ENCODE measurements at places on chromosomes 1 and 21.
A peak's percentile ranks its signal among the peaks of the same experiment; 100 is the strongest.

GRCh38 chr1:38291906-38292521 lies 245.4 kb upstream of the POU3F1 start:
- DNase-seq, result no peak

GRCh38 chr1:167440776-167441175 lies 77.6 kb downstream of the CD247 start:
- no peak for DNase-seq

- DNase-seq, result peak; percentile 42
Measured at GRCh38 chr1:210448297-210448892, 119.7 kb downstream of the HHAT start.

DNA sequence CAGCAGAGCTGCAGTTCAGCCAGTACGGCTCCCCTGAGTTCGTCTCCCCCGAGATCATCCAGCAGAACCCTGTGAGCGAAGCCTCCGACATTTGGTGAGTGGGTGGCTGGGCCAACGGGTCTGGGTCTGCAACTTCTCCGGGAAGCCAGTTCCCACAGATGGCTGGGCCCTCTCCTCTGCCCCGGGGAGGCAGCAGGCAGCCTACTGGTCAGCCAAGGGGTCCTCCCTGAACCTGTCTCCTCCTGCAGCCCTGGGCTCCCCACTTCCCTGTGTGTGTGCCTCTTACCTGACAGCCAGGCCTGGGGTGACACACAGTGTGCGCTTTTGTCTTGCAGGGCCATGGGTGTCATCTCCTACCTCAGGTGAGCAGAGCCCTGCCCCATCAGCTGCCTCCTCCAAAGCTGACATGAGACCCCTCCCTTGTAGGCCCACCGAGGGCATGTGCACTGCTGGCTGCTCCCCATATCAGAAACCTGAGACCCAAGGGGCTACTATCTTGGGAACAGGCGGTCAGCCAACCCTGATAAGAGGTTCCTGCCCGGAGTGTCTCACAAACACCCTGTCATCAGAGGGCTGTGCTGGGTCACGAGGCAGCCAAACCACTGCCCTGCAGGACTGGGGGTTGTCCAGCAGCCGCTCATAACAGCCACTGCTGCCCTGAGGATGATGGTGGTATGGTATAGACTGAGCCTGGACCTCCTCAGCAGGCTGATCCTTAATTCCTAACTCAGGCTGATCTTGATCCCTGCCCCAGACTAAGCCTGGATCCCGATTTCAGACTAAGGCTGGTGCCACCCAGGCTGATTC lies 37.6 kb downstream of the TRIM11 start:
- no peak for DNase-seq

- DNase-seq, result no peak
Measured at GRCh38 chr1:161235957-161236775, 1.8 kb downstream of the NR1I3 start.

DNA sequence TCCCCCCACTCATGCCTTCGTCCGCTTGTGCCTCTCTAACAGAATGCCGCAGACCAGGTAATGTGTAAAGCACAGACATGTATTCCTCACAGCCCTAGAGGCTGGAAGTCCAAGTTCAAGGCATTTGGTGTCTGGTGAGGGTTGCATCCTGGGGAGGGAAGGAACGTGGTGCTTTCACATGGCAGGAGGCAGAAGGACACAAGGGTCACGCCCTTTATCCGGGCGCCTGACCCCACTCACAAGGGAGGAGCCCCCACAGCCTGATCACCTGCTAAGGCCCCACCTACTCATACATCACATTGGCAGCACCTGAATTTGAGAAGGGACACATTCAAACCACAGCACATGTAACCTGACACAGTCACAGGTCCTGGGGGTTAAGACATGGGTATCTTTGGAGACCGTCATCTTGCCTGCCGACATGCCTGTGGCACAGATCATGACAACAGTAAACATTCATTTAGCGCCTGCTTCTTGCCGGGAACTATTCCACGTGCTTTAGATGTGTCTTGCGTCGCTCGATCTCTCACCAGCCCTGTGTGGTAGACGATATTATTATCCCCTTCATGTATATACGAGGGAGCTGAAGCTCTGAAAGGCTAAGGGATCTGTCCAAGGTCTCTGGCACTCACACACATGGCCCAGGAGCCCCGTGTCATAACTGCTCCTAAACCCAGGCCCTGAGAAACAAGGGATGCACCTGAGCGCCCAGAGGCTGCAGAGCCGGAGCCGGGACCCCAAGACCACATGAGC lies 235.6 kb downstream of the NPHP4 start:
- no peak for DNase-seq

DNA sequence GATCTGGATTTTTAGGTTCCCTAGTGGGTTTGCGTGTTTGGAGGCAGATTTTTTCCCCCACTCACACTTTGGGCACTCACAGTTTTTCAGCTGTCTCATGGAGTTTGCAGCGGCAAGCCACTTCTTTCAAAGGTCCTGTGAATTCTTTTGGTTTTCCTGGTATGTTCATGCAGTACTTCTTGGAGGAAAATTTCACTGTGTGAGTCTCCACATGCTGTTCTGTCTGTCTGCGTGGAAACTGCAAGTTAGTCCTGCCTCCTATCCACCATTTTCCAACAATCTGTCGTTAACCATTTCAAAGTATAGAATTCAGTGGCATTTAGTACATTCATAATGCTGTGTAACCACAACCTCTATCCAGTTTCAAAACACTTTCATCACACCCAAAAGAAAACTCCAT lies 793 bp upstream of the FMO1 start:
- DNase-seq, result no peak

DNA sequence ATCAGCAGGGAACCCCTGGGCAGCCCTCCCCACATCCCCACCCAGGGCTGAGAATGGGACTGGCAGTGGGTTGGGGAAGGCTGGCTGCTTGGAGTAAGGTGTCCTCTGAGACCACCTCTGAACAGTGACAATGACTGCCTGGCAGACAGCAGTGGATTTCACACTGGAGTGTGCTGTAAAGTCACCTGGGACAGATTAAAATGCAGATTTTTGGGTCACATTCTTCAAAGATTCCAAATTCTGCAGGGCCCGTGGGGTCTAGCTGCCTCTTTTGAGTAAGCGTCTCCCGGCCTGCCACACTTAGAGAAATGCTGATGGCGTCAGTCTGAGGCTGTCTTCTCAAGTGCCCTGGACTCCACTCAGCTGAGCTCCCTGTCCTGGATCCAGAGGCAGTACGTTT lies 164.5 kb downstream of the GRIK3 start:
- DNase-seq, result no peak

GRCh38 chr1:202154766-202155477 lies 5.5 kb downstream of the PTPN7 start:
- no peak for DNase-seq

DNA sequence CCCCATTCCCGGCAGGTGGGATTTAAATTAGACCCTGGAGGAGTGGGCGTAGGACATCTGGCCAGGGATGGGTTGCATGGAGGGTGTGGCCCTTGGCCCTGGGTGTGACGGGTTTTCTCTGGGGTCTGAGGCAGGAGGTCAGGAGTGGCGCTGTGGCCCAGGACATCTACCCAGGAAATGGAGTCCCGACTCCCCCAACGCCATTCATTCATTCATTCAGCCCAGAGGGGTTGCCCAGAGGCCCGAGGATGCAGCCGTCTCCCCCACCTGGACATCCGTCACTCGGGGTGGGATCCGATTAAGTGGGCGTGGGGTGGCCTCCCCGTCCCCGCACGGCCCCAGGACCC lies 663 bp downstream of the ATP13A2 start:
- no peak for DNase-seq

DNA sequence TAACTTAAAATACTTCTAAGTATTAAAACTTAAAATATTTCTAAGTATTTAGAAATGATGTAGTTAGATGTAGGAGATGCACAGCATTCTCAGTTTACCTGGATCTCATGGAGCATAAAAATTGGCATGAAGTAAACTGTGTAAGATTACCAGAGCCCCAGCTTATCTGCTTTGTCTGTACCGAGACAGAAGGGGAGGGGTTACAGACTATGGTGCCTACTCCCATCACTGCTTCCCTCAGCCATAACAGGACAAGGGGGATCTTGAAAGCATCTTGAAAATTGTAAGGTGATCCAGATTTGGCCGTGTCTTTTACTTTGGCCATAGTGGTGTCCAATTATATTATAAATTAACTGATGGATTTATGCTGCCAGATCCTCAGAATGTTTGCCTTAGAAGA lies 18.8 kb downstream of the NRDC start:
- no peak for DNase-seq

DNA sequence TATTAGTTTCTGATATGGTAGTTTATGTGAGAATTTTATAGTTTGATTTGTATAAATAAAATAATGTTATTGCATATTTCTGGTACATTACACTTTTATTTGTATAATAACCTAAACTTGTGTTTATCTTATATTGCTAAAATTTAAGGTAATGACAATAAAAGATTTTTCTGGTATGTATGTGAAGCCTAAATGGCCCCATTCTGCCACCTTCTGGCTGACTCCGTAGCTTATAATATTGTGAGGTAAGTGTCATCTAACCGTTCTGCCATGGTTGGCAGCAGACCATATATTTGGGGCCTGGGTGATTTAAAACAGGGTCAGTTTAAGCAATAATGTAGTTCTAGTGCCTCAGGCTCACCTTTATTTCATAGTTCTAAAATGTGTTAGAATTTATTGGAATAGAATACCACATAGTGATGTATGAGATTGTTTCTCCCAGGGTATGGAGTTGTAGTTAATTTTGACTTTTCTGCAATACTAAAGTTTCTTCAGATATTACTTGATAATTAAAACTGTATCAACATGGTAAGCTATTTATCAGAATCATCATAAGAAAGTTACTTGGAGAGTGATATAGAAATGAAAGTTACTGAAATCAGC lies 21.2 kb upstream of the PRKACB start:
- DNase-seq, result peak; percentile 36
